ENCODE measurements at places on chromosomes 2 and 18.

DNA sequence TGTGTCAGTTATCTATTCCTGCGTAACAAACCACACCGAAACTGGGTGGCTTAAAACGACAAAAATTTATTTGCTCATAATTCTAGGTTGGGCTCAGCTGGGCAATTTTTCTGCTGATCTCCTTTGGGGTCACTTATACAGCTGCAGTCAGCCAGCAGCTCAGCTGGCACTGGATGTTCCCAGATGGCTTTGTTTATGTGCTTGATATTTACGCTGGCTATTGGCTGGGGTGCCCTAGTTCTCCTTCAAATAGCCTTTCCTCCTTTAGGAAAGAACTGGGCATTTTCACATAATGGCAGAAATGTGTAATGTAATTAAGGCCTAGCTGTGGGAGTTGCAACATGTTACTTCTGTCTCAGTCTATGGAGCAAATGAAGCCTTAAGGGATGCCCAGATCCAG is 142.2 kb downstream of the B3GNT2 start:
- no peak for DNase-seq
- H3K4me1 ChIP-seq, result no peaks in the 10 kb centered on the region
- no peak overlapping the region for H3K4me3 ChIP-seq
- no peaks in the 10 kb centered on the region for H3K36me3 ChIP-seq
- H3K27ac ChIP-seq, result no peak overlapping the region
- H3K27me3 ChIP-seq, result no peaks in the 10 kb centered on the region

- no peaks in the 10 kb centered on the region for H3K4me1 ChIP-seq
- no peak for DNase-seq
- H3K27ac ChIP-seq, result no peak overlapping the region
- no peaks in the 10 kb centered on the region for H3K27me3 ChIP-seq
- H3K4me3 ChIP-seq, result no peak overlapping the region
These were observed 275.6 kb upstream of the FANCL start for GRCh38 chr2:58516695-58517094.

DNA sequence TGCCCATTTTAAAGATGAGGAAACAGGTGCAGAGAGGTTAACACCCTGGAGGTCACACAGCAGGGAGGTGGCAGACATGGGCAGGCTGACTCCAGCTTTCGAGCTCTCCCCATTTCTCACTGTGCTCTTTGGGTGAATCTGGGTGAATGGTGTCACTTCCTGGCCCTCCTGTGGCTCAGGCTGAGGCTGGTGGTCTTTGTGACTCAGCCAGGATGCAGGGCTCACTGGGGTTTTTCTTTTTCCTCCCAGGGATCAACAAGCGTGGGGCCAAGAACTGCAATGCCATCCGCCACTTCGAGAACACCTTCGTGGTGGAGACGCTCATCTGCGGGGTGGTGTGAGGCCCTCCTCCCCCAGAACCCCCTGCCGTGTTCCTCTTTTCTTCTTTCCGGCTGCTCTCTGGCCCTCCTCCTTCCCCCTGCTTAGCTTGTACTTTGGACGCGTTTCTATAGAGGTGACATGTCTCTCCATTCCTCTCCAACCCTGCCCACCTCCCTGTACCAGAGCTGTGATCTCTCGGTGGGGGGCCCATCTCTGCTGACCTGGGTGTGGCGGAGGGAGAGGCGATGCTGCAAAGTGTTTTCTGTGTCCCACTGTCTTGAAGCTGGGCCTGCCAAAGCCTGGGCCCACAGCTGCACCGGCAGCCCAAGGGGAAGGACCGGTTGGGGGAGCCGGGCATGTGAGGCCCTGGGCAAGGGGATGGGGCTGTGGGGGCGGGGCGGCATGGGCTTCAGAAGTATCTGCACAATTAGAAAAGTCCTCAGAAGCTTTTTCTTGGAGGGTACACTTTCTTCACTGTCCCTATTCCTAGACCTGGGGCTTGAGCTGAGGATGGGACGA is 13.2 kb downstream of the ITM2C start:
- H3K36me3 ChIP-seq, result peaks cover 7% of the 10 kb centered on the region
- no peak overlapping the region for H3K4me3 ChIP-seq
- DNase-seq, result no peak
- H3K27me3 ChIP-seq, result no peaks in the 10 kb centered on the region

- no peaks in the 10 kb centered on the region for H3K4me1 ChIP-seq
- H3K36me3 ChIP-seq, result no peaks in the 10 kb centered on the region
- no peaks in the 10 kb centered on the region for H3K27me3 ChIP-seq
- no peak overlapping the region for H3K27ac ChIP-seq
- no peak overlapping the region for H3K4me3 ChIP-seq
These were observed 217.8 kb upstream of the ATP5MC3 start for GRCh38 chr2:175399326-175399725.

DNA sequence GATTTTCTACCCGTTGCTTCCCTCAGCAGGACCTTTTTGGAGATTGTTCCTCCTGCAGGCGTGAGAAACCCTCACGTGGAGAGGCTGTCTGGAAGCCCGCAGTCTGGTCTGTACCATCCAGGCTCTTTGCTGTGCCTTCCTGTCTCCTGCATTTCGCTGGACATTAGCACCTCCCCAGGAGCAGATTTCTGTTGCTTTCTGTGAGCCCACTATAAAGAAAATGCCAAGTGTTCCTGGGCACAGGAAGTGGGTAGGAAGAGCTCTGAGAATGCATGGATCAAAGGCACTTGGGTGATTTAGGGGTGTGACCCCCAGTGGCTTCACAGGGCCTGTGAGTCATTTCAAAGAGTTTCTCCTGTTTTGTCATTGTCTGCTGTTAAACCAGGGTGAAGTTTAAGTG is 27.3 kb downstream of the SPTBN1 start:
- H3K4me3 ChIP-seq, result no peak overlapping the region
- H3K36me3 ChIP-seq, result no peaks in the 10 kb centered on the region
- DNase-seq, result no peak
- H3K27ac ChIP-seq, result peak overlapping the region; percentile 15
- peaks cover 50% of the 10 kb centered on the region for H3K4me1 ChIP-seq
- H3K27me3 ChIP-seq, result no peaks in the 10 kb centered on the region

- no peak for DNase-seq
- no peak overlapping the region for H3K27ac ChIP-seq
- no peak overlapping the region for H3K4me3 ChIP-seq
- no peaks in the 10 kb centered on the region for H3K4me1 ChIP-seq
These were observed 216.3 kb downstream of the BCL11A start for GRCh38 chr2:60337142-60337497.

DNA sequence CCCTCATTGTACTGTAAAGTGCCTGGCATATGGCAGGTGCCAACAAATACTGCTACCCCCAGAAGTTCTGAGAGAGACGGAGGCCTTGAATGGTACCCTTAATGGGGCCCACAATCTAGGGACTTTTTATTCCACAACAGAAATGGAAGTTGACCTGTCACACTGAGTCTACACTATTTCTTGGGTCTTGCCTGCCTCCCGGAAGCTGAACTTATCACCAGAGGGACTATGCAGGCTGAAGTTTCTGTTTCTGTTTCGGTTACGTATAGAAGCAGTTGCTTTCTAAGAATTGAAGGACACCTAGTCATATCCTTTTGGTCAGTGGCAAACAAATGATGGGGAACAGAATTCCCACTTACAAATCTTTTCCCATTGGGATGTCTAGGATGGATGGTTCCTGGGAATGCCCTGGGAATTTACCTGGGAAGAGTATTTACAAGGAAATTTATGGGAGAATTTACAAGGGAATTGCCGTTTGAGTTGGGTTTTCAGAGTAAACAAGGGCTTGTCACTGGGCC is 74.2 kb downstream of the HS1BP3 start:
- no peaks in the 10 kb centered on the region for H3K36me3 ChIP-seq
- DNase-seq, result no peak
- peaks cover 79% of the 10 kb centered on the region for H3K4me1 ChIP-seq

DNA sequence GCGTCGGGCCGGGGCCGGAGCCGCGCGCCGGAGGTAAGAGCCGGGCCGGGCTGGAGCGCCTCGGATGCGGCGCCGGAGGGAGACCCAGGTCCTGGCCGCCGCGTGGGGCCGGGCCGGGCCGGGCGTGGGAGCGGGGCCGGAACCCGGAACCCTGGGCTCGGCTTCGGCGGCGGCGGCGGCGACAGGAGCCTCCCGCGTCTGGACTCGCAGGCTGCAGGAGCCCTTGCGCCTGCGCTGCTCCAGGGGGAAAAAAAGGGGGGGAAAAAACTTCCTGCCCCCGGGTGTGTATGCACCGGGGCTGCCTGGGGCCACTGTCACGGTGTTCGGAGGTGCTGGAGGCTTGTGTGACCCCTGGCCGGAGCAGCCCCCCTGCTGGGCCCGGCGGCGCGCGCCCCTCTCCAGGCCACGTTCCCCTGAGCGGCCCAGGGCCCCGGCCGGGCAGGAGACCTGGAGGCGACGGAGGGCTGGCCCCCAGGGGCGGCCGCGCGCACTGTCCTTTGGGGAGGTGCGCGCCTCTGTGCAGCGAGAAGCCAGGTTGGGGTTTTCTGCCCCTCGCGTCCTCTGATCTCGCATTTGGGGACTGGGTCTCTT is 864 bp downstream of the KLHL29 start:
- peaks cover 23% of the 10 kb centered on the region for H3K27me3 ChIP-seq
- peaks cover 17% of the 10 kb centered on the region for H3K4me1 ChIP-seq
- no peaks in the 10 kb centered on the region for H3K36me3 ChIP-seq

GRCh38 chr2:17620280-17620679 is 79.8 kb downstream of the VSNL1 start:
- no peak overlapping the region for H3K27ac ChIP-seq
- no peak overlapping the region for H3K4me3 ChIP-seq
- no peaks in the 10 kb centered on the region for H3K4me1 ChIP-seq
- no peak for DNase-seq
- H3K36me3 ChIP-seq, result no peaks in the 10 kb centered on the region

DNA sequence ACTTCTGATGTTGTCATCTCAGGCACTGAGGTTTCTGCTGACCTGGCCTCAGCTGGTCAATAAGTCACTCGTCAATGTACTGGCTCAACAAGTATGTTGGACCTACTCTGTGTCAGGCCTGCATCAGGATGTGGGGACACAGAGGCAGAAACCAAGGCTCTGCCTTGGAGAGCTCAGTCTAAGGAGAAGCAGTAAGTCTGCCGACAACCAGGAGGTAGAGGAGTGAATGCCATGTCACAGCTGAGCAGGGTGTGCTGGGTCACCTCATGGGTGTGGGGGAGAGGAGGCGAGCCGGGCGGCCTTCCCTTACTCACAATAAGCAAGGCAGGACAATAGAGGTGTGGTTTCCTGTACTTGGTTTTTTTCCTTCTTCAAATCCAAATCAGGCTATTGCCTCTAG is 75.8 kb downstream of the COLEC12 start:
- H3K27ac ChIP-seq, result no peak overlapping the region
- no peaks in the 10 kb centered on the region for H3K27me3 ChIP-seq
- no peak overlapping the region for H3K4me3 ChIP-seq

DNA sequence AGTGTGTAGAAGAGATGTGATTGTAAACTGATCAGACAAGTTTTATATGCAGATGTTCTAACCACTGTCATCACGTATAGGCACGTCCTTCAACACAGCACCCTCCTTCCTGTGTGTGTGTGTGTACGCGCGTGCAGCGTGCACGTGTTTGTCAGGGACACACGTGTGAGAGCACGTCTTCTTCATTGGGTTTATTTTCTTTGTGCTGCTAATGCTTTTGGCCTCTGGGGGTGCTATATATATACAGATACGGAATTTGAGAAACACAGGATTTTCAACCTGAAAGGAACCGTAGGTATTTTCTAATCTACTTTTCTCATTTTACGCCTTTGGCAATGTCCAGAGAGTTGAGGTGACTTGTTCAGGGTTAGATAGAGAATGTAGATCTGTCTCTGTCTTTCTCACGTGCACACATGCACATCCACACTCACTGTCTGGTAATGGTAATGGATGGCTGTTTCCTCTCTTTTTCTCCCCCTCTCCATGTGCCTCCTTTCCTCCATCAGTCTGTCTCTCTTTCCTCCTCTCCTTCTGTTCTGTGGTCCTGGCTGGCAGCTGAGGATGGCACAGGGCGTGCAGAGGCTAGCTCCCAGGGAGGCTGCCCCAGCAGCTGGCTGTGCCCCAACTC is 13.4 kb upstream of the CELF4 start:
- no peak overlapping the region for H3K27ac ChIP-seq
- H3K4me1 ChIP-seq, result no peaks in the 10 kb centered on the region
- H3K4me3 ChIP-seq, result no peak overlapping the region
- peaks cover 4% of the 10 kb centered on the region for H3K27me3 ChIP-seq
- DNase-seq, result no peak

- DNase-seq, result no peak
- H3K4me1 ChIP-seq, result no peaks in the 10 kb centered on the region
- no peaks in the 10 kb centered on the region for H3K36me3 ChIP-seq
These were observed 366.3 kb downstream of the NYAP2 start for GRCh38 chr2:225765820-225766219.

- H3K4me1 ChIP-seq, result no peaks in the 10 kb centered on the region
- H3K36me3 ChIP-seq, result no peaks in the 10 kb centered on the region
- H3K4me3 ChIP-seq, result no peak overlapping the region
- no peak for DNase-seq
These were observed 119.1 kb downstream of the LYPD1 start for GRCh38 chr2:132550946-132551345.

DNA sequence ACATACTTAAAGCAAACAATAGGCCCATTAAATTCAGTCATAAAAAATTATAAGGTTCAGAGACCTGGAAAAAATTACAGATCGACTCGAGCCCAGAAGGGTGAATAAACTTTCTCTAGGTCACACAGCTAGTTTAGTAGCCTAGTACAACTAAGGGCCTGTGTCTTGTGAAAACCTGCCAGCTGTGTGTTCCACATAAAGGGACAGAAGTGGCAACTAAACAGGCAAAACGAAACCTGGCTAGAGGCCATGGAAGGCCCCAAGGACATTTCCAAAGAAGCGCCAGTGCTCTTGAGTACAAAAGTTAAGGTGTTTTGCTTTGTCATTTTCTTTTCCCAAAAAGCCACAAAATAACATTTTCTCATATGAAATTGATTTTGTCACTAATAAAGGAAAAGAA is 164.9 kb downstream of the L3MBTL4 start:
- no peaks in the 10 kb centered on the region for H3K27me3 ChIP-seq
- no peaks in the 10 kb centered on the region for H3K36me3 ChIP-seq
- DNase-seq, result no peak
- no peak overlapping the region for H3K4me3 ChIP-seq
- no peaks in the 10 kb centered on the region for H3K4me1 ChIP-seq
- H3K27ac ChIP-seq, result no peak overlapping the region

DNA sequence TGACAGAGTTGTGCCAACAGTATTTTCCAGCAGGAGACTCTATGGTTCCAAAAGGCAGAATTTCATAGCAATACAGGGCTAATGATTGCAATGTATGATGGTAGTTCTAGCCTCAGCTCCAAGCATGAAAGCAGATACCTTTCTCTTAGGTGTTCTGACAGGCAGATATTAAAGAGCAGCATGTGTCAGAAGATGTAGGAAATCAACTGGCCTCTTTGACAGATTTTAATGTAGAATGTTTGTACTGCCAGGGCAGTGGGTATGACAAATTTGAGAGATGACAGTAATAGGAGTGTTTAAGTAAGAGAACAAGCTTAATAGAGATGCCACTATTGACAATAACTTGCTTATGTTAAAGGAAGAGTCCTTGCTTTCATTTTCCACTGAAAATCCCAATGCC is 21.5 kb upstream of the VWC2L start:
- H3K27ac ChIP-seq, result no peak overlapping the region
- DNase-seq, result no peak
- no peaks in the 10 kb centered on the region for H3K4me1 ChIP-seq
